ENCODE measurements at places on chromosomes 5 and 9.

GRCh38 chr9:74255489-74255984 lies 241.6 kb upstream of the RORB start:
- DNase-seq = no peak

DNA sequence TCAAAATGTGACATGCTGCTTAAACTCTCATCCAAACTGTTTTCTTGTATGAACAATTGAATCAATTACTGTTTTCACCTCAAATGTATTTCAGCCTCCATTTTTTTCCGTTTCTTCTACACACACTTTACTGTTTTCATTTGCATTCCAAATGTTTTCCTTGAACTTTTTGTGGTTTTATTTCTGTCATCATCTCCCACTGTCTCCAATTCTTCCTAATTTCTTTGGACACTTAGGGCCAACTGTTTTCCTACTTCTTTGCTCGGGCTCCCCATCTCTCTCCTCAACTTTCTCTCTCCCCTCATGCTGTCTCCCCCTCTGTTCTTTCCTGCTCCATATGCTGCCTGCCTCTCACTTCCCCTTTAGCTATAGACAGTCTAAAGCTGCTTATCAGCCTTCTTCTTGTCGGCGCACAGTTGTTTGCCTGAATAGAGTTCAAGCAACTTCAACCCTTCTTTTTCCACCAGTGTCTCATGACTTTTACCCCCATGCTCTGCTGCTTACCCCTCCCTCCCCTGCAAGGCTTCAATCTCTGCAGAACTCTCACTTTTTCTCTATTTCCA lies 443.4 kb downstream of the DTWD2 start:
- DNase-seq = no peak

DNA sequence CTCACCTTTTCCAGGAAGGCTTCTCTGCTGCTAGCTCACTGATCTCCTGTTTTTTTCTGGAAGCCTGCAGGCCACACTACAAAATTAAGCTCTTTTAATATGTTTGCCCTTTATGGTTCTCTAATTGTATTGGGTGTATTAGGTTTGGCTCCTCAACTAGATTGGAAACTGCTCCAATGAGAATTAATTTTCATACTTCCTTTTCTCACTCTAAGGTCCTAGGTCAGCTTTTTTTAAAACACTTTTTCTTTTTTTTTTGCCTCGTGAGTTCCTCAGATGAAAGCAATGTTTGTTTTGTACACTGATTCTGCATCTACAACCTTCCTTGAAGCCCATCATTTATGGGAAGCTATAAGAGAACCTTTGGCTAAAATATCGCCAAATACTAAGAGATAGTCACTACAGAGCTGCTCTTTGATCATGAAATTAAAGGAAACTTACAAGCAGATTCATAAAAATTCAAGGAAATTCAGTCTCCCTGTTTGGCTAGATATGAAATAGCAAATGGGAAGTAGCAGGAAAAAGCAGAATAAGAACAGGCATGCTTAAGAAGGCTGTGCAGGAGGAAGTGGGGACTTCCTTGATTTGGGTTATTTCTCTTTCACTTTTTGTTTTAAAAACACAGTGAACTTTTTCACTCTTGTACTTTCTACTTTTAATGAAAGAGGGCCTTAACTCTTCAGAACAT lies 55.2 kb upstream of the FYB1 start:
- no peak for DNase-seq

GRCh38 chr5:160357861-160358411 lies 12.5 kb downstream of the C1QTNF2 start:
- no peak for DNase-seq

- DNase-seq = no peak
These were observed 3.6 kb downstream of the SURF6 start for GRCh38 chr9:133332381-133332730.

DNA sequence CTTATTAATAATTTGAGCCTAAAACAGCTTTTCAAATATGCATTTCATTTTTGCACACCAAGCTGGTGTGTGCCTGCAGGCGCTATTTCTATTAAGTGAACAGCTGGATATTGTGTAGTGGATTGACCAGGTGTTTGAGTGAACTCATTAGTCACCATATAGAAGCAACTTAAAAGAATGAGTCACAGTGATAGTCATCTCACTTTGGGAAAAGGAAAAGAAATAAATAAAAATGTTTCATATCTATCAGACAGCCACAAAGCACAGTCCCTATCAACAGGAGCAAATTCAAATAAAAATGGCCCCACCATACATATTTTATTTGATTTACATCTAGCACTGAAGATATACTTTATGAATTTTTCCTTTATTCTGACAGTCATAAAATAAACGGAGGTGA lies 456.5 kb upstream of the CDH9 start:
- DNase-seq = no peak

DNA sequence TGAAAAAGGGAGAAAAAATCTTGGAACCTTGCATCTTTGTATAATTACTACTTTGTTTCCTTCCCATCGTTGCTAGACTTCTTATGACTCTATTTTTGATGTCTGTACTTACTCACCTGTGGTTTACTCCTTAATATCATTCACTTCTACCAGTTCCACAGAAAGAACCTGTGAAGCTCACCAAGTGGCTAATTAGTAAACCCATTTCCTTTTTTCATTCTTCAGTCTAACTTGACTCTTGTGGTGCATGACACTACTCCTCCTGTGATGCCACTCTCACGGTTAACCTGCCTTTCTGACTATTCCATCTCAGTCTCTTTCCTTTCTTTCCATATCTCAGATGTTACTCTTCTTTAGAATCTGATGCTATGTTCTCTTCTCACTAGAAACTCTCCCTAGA lies 14.6 kb downstream of the RECK start:
- DNase-seq = no peak

GRCh38 chr9:94791435-94791834 lies 64.9 kb downstream of the AOPEP start:
- no peak for DNase-seq

- DNase-seq = no peak
These were observed 25.7 kb downstream of the CEP72 start for GRCh38 chr5:637581-638450.

GRCh38 chr5:150550286-150550685 lies 42.4 kb downstream of the NDST1 start:
- DNase-seq = no peak

Data from EH (cell line).